ENCODE measurements at places on chromosomes 12 and 14.

GRCh38 chr12:130634866-130635265 is 81.2 kb downstream of the RIMBP2 start:
- no peak overlapping the region for H3K27ac ChIP-seq
- H3K36me3 ChIP-seq, result no peaks in the 10 kb centered on the region
- no peak overlapping the region for H3K4me3 ChIP-seq
- no peaks in the 10 kb centered on the region for H3K27me3 ChIP-seq
- H3K4me1 ChIP-seq, result no peaks in the 10 kb centered on the region

GRCh38 chr12:56134897-56135296 is 6.8 kb downstream of the ESYT1 start:
- H3K36me3 ChIP-seq, result peaks cover 71% of the 10 kb centered on the region
- no peaks in the 10 kb centered on the region for H3K27me3 ChIP-seq
- H3K4me1 ChIP-seq, result no peaks in the 10 kb centered on the region
- no peak overlapping the region for H3K4me3 ChIP-seq
- no peak for DNase-seq
- H3K27ac ChIP-seq, result no peak overlapping the region

DNA sequence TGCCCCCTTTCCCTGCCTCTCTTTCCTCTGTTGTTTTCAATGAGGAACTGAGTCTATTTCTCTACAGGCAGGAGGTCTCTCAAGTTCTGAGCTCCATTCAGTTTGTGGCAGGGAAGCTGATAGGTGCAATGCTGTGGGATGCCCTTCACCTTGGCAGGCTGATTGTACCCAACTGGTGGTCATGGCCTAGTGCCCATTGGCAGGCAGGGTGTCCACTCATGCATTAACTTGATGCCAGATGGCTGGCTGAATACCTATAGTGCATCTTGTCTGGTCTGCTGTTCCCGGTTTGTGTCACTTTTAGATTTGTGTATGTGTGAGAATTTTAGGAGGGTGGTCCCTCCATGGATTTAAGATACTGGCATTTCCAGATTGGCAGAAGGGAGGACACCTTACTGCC is 20.0 kb upstream of the ITGA5 start:
- no peak overlapping the region for H3K27ac ChIP-seq
- H3K36me3 ChIP-seq, result no peaks in the 10 kb centered on the region
- no peak overlapping the region for H3K4me3 ChIP-seq
- DNase-seq, result no peak

DNA sequence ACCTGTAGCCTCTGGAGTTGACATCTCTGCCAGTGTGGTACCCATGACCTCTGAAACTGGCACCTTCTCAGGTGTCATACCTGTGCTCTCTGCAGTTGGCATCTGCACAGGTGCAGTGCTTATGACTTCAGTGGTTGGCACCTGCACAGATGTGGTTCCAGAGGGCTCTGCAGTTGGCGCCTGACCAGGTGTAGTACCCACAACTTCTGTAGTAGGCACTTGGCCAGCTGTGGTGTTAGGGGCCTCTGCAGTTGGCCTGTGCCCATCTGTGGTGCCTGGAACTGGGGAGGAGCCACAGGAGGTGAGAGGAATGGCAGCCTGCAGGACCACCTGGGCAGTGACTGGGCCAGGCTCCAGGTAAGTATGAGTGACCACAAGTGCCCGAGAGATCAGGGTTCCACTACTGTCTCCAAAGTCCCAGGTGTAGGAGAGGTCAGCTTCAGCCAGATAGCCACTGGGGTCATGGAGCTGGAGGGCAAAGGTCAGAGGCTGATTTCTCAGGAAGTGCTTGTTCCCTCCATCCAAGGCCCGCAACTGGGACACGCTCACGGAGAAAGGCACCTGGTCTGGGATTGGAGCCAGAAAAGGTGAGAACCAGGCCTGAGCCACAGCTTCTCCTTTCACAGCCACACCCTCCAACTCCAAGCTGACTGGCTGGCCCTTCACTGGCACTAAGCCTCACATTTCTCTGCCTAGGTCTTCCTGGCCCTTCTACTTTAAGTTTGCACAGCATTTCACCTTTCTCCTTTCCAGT is 8.6 kb downstream of the PMEL start:
- H3K27ac ChIP-seq, result no peak overlapping the region
- no peaks in the 10 kb centered on the region for H3K27me3 ChIP-seq
- peaks cover 17% of the 10 kb centered on the region for H3K36me3 ChIP-seq
- no peak overlapping the region for H3K4me3 ChIP-seq
- DNase-seq, result no peak
- H3K4me1 ChIP-seq, result peaks cover 8% of the 10 kb centered on the region

- H3K4me1 ChIP-seq, result no peaks in the 10 kb centered on the region
- H3K36me3 ChIP-seq, result no peaks in the 10 kb centered on the region
Measured at GRCh38 chr14:62168564-62169155, 406.4 kb downstream of the SNAPC1 start.

GRCh38 chr12:128823216-128823915 is 392 bp downstream of the SLC15A4 start:
- peak overlapping the region; percentile 51 for H3K27ac ChIP-seq
- peak overlapping the region; percentile 73 for H3K4me3 ChIP-seq
- no peaks in the 10 kb centered on the region for H3K27me3 ChIP-seq
- peaks cover 3% of the 10 kb centered on the region for H3K4me1 ChIP-seq
